Effector memory CD4-positive, alpha-beta T cell (primary cell): ENCODE measurements at places on chromosomes 12 and 14.

GRCh38 chr12:21296751-21297406, 37.8 kb downstream of the SLCO1A2 start:
- H3K4me1 ChIP-seq: no peaks in the 10 kb centered on the region
- H3K27ac ChIP-seq: no peak overlapping the region
- no peak overlapping the region for H3K4me3 ChIP-seq
- no peaks in the 10 kb centered on the region for H3K36me3 ChIP-seq
- no peaks in the 10 kb centered on the region for H3K27me3 ChIP-seq

GRCh38 chr12:6158255-6158654, 33.8 kb upstream of the VWF start:
- no peaks in the 10 kb centered on the region for H3K36me3 ChIP-seq
- no peaks in the 10 kb centered on the region for H3K27me3 ChIP-seq
- no peaks in the 10 kb centered on the region for H3K4me1 ChIP-seq
- H3K27ac ChIP-seq: no peak overlapping the region

- no peaks in the 10 kb centered on the region for H3K27me3 ChIP-seq
- peak overlapping the region; percentile 93 for H3K4me3 ChIP-seq
- peaks cover 3% of the 10 kb centered on the region for H3K36me3 ChIP-seq
- DNase-seq: no peak
- peaks cover 28% of the 10 kb centered on the region for H3K4me1 ChIP-seq
- no peak overlapping the region for H3K27ac ChIP-seq
Measured at GRCh38 chr14:103630364-103631108, 1.5 kb downstream of the KLC1 start.

DNA sequence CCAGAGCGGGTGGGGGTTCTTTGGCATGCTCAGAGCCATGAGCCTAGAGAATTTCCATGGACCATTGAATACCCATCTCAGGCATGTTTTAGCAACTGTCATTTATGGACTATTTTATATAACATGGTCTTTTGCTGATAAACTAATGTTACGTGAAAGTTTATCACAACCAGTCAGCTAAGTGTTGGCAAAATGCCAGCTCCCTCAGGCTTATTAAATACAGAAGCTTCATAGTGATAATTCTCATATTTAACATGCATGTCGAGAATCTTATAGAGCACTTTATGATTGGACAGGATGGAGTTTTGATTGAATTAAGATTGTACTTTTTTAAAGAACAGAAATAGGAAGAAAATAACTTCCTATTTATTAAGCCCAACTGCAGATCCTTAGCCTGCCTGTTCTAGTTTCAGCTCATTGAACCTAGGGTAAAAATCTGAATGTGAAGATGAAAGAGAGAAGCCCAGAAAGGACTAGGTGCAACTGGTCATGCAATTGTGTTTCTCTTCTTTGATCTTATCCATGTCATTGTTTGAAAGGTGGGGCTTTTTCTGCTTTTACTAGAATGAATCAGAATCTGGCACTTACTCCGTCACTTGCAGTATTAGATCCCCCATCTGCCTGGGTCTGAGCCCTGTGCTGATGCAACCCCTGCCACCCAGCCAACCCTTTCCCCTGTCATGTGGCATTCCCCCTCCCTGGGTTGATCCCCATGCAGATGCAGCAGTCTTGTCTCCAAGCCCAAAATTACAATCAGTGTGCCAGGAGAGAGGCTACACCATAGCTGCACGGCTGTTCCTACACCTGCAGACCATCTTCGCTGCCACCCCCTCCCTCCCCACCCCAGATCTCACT, 134.6 kb upstream of the EVL start:
- no peaks in the 10 kb centered on the region for H3K36me3 ChIP-seq
- H3K4me1 ChIP-seq: no peaks in the 10 kb centered on the region
- H3K27ac ChIP-seq: no peak overlapping the region

- H3K27ac ChIP-seq: no peak overlapping the region
- H3K27me3 ChIP-seq: no peaks in the 10 kb centered on the region
- DNase-seq: no peak
- H3K36me3 ChIP-seq: no peaks in the 10 kb centered on the region
Measured at GRCh38 chr14:56338674-56339073, 220.5 kb downstream of the PELI2 start.

- H3K4me3 ChIP-seq: no peak overlapping the region
- H3K27me3 ChIP-seq: no peaks in the 10 kb centered on the region
- H3K4me1 ChIP-seq: no peaks in the 10 kb centered on the region
- H3K27ac ChIP-seq: no peak overlapping the region
Measured at GRCh38 chr14:72613231-72613974, 280.5 kb downstream of the DPF3 start.

- H3K4me1 ChIP-seq: no peaks in the 10 kb centered on the region
- no peak overlapping the region for H3K27ac ChIP-seq
- DNase-seq: no peak
- no peak overlapping the region for H3K4me3 ChIP-seq
- H3K36me3 ChIP-seq: no peaks in the 10 kb centered on the region
- H3K27me3 ChIP-seq: no peaks in the 10 kb centered on the region
Measured at GRCh38 chr12:65205886-65206285, 36.5 kb downstream of the LEMD3 start.

- peaks cover 9% of the 10 kb centered on the region for H3K4me1 ChIP-seq
- H3K36me3 ChIP-seq: peaks cover 11% of the 10 kb centered on the region
- peak overlapping the region; percentile 87 for H3K4me3 ChIP-seq
- DNase-seq: no peak
- H3K27ac ChIP-seq: peak overlapping the region; percentile 79
Measured at GRCh38 chr14:92794961-92795360, 856 bp downstream of the GOLGA5 start.

DNA sequence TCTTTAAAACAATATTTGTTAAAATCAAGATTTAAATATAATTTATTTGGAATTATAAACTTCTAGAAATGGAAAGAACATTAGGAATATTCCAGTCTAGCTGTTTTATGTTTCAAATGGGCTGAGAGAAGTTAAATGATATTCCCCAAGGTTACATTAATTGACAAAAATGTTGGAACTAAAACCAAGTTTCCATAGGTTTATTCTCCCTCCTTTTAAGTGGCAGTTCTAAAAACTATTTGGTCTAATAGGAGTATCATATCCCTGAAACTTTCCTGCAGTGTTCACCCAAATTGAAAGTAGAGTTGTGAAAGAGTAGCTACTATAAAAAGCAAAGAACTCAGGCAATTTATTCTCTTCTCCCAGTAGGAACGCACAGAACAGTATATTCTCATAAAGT, 1185.5 kb downstream of the LRFN5 start:
- no peaks in the 10 kb centered on the region for H3K27me3 ChIP-seq
- H3K4me3 ChIP-seq: no peak overlapping the region
- H3K4me1 ChIP-seq: no peaks in the 10 kb centered on the region

- no peak overlapping the region for H3K27ac ChIP-seq
- H3K4me3 ChIP-seq: no peak overlapping the region
- H3K4me1 ChIP-seq: peaks cover 10% of the 10 kb centered on the region
- no peaks in the 10 kb centered on the region for H3K36me3 ChIP-seq
- no peaks in the 10 kb centered on the region for H3K27me3 ChIP-seq
- DNase-seq: no peak
Measured at GRCh38 chr12:53560351-53560750, 53.1 kb upstream of the NPFF start.

- no peak for DNase-seq
- H3K4me3 ChIP-seq: no peak overlapping the region
- H3K27me3 ChIP-seq: no peaks in the 10 kb centered on the region
- no peaks in the 10 kb centered on the region for H3K36me3 ChIP-seq
Measured at GRCh38 chr12:84701041-84701440, 211.6 kb downstream of the SLC6A15 start.

DNA sequence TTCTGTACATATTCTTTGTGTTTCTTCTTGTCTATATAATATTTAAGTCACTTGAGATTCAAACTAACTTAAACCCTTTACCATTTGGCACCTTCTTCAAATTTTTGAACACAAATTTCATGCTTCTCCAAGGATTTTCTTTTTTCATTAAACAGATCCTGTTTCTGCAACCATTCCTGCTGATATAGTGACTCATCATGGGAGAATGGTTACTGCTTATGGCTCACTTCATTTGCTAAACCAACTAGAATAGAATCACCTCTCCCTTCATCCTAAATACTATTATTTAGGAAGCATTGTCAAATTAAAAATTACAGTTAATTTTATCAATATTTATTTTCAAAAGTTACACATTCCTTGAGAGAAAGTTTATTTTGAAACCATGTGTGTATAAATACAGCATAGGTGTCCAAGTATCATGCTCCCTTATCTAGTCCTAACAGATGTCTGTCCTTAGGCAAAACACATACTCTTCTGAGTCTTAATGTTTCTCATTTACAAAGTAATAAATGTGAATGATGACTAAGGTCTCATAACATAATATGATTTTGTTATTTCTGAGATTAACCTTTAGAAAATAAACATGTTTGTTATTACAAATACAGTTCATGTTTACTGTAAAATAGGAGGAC, 40.7 kb downstream of the PLCZ1 start:
- no peak overlapping the region for H3K4me3 ChIP-seq
- H3K4me1 ChIP-seq: no peaks in the 10 kb centered on the region
- H3K27ac ChIP-seq: no peak overlapping the region
- DNase-seq: no peak
- no peaks in the 10 kb centered on the region for H3K36me3 ChIP-seq

- H3K27ac ChIP-seq: no peak overlapping the region
- H3K4me3 ChIP-seq: no peak overlapping the region
- H3K4me1 ChIP-seq: peaks cover 14% of the 10 kb centered on the region
- H3K36me3 ChIP-seq: no peaks in the 10 kb centered on the region
- DNase-seq: no peak
Measured at GRCh38 chr12:26828280-26829073, 4.5 kb downstream of the ITPR2 start.

DNA sequence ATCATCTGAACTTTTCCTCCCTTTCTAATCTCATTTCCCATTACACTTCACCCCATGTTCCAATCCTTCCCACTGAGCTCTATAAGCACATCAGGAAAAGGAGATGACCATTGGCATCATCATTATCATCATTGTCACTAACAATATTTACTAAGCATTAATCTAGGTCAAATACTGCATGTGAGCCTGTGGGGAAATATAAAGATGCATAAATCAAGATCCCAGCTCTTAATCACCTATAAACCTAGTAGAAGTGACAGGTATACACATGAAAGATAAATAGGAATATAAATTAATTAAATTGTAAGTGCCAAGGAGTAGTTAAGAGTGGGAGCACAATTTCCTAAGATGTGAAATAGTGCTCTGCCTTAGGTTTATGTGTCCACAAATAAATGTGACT, 100.6 kb downstream of the OTOGL start:
- no peak overlapping the region for H3K4me3 ChIP-seq
- no peaks in the 10 kb centered on the region for H3K36me3 ChIP-seq
- DNase-seq: no peak
- H3K4me1 ChIP-seq: no peaks in the 10 kb centered on the region
- H3K27ac ChIP-seq: no peak overlapping the region
- H3K27me3 ChIP-seq: no peaks in the 10 kb centered on the region

- peaks cover 7% of the 10 kb centered on the region for H3K4me1 ChIP-seq
- H3K36me3 ChIP-seq: no peaks in the 10 kb centered on the region
- H3K4me3 ChIP-seq: peak overlapping the region; percentile 93
- peak overlapping the region; percentile 93 for H3K27ac ChIP-seq
- no peak for DNase-seq
Measured at GRCh38 chr12:51171884-51172514, 936 bp downstream of the TFCP2 start.

DNA sequence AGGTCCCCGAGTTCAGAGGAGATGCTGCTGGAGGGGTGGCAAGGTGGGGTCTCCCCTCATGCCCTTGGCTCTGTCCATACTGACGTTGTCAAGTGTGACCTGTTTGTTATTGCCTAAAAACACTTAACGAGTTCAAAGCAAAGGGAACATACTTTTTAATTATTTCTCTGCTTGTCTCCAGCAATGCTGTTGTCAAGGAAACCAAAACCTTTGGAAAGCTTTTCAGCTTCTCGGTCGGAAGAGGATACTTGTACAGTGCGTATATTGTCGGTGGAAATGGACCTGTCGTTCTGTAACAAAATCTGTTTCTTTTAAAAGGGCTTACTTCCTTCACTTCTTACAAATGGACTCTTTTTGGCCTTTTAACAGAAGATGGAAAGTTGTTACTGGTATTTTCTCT, 73.9 kb downstream of the SLC25A47 start:
- no peaks in the 10 kb centered on the region for H3K4me1 ChIP-seq
- no peak overlapping the region for H3K4me3 ChIP-seq
- no peak overlapping the region for H3K27ac ChIP-seq
- no peaks in the 10 kb centered on the region for H3K27me3 ChIP-seq
- DNase-seq: no peak

GRCh38 chr14:43692706-43693105, 814.4 kb downstream of the FSCB start:
- H3K27me3 ChIP-seq: no peaks in the 10 kb centered on the region
- no peak overlapping the region for H3K4me3 ChIP-seq
- no peak for DNase-seq
- no peaks in the 10 kb centered on the region for H3K4me1 ChIP-seq
- H3K27ac ChIP-seq: no peak overlapping the region

DNA sequence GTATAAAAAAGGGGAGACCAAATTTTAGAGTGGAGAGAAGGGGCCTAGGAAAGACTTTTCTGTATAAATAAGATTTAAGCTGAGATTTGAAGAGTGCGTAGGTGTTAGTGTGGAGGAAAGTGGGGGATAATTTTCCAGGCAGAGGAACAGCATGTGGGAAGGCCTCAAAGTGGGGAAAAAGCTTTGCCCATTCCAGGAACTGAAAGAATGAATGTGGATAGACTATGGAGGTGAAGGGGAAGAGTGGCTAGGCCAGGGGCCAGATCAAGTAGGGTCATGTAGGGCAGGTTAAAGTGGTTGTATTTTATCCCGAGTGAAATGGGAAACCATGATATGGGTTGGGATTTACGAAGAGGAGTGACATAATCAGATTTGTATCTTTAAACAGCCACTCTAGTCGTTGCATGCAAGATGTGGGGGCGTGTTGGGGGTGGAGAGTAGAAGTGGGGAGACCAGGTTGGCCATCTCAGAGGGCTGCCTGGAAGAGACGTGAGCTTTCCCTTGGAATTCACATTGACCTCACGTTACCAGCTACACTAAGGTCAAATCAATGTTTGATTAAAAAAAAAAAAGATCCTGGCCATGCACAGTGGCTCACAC, 3.3 kb downstream of the ZNF664 start:
- no peak overlapping the region for H3K4me3 ChIP-seq
- H3K4me1 ChIP-seq: peaks cover 13% of the 10 kb centered on the region
- H3K27ac ChIP-seq: no peak overlapping the region
- no peaks in the 10 kb centered on the region for H3K27me3 ChIP-seq

GRCh38 chr12:65493913-65494245, 215.4 kb downstream of the MSRB3 start:
- no peaks in the 10 kb centered on the region for H3K4me1 ChIP-seq

GRCh38 chr12:41333974-41334373, 145.9 kb downstream of the PDZRN4 start:
- H3K36me3 ChIP-seq: no peaks in the 10 kb centered on the region
- no peaks in the 10 kb centered on the region for H3K27me3 ChIP-seq
- no peak for DNase-seq

GRCh38 chr14:68314642-68315041, 478.2 kb downstream of the ZFP36L1 start:
- H3K4me3 ChIP-seq: no peak overlapping the region
- no peaks in the 10 kb centered on the region for H3K27me3 ChIP-seq
- no peak for DNase-seq
- H3K4me1 ChIP-seq: no peaks in the 10 kb centered on the region
- H3K27ac ChIP-seq: no peak overlapping the region
